Left lung (tissue), 14 donors: ENCODE measurements at places on chromosomes 2 and 18. TPM values are rescaled to one million over a fixed set of nuclear protein-coding genes. Genes with fewer than 3 reads are reported as not detected.
A peak's percentile ranks its signal among the peaks of the same experiment; 100 is the strongest.

- DNase-seq, result no peak
Measured at GRCh38 chr2:127118038-127118437, 11.1 kb upstream of the BIN1 start.

GRCh38 chr2:71069376-71069775 lies 928 bp downstream of the NAGK start:
- no peak for DNase-seq

- DNase-seq, result no peak
Measured at GRCh38 chr2:142596334-142597088, 281.0 kb upstream of the KYNU start.

DNA sequence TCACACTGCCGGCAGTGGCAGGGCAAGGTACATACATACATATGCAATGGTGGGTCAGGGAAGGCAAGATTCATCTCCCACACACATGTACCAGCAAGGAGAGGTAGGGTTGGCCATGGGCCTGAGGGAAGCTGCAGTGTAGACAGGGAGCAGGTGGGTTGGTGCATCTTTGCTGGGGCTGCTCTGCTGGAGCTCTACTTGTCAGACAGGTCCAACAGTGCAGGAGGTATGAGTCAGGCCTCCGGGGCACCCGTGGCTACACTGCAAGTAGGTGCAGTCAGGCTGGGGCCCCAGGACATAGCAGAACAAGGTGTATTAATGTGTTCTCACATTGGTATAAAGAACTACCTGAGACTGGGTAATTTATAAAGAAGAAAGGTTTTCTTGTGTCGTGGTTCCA lies 281.1 kb upstream of the COL3A1 start:
- DNase-seq, result peak; percentile 34

DNA sequence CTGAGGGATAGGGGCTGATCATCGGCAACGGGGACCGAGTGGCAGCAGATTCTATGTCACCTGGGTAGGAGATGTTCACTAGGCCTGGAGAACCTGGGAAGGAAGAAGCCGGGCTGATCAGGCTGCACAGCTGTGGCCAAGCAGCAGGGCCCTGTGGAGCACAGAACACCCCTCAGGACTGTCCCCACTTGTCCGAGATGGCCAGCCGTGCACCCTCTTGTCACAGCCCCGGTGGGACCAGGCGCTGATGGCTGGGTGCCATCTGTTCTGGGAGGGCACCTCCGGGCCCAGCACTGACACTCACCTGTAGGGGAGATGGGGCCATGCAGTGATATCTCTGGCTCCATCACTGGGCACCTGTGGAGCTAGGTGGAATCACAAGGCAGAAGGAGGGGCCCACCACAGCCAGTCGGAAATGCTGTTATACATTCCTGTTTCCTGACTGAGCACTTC lies 217.9 kb upstream of the RAB6C start:
- no peak for DNase-seq

DNA sequence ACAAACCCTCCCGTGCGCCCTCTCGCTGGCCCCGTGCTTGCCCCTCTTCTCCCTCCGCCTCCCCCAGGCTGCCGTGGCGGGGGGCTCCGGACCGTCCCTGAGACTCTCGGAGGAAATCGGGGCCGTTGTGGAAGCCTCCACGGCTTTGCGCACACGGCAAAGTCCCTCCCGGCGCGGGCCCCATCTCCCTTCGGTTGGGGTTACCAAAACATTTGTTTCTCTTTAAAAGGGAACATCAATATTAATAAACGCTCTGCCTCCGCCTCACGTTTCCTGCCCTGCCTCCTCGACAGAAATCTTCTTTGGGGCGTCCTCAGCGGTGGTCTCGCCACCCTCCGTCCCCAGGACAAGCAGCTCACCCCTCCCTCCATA lies 3.8 kb downstream of the PAX3 start:
- DNase-seq, result no peak

- DNase-seq, result no peak
Measured at GRCh38 chr2:44772669-44773378, 168.7 kb upstream of the SIX3 start.

DNA sequence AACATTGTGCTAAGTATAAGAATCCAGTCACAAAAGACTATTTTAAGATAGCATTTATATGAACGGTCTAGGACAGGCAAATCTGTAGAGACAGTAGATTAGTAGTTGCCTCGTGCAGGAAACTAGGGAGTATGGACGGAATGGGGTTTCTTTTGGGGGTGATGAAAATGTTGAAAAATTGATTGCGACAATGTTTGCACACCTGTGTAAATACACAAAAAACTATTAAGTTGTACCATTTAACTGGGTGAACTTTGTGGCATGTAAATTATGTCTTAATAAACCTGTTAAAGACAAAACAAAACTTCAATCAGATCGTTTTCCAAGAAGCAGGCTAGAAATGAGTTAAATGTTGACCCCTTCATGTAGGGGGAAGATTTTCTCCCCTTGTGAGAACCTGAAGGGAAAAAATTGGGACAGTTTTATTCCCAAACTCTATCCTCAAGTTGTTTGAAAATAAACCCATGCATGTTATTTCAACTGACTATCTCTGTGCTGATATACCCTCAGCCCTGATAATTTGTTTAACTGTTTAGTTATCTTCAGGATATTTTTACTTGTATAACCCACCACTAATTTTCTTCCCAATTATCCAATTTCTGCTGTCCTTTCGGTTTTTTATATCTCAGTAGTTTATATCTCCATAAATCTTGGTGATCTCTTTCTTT lies 87.2 kb downstream of the CAMKMT start:
- no peak for DNase-seq

DNA sequence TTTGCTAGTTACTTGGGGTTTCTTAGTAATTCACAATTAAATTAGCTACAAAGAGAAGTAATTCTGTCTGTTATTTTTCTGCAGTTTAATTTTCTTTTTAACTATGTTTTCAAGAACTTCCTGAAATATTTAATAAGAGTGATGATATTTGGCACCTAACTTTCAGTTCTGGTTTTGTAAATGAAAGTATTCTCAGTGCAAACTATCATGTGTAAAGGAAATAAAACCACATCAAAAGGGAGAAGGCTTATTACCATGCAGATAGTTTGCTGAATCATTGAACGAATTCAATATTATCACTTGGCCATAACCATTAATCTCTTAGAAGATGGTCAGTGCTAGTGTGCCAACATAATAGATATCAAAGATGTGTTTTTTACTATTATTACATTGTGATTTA lies 29.2 kb downstream of the DYTN start:
- no peak for DNase-seq

GRCh38 chr2:5392658-5393057 lies 299.5 kb upstream of the SOX11 start:
- DNase-seq, result no peak

GRCh38 chr18:31942291-31942998 lies 483 bp downstream of the TRAPPC8 start:
- peak; percentile 28 for DNase-seq

Gene RSAD2
- 23.1 TPM for total RNA-seq

Gene ACKR3
- 12.6 TPM for total RNA-seq

Gene TFPI
- total RNA-seq, result 300 TPM
